GM12892 (cell line): ENCODE measurements at places on chromosomes 16 and 17.

- DNase-seq: no peak
Observed at GRCh38 chr17:70390049-70390448, 220.7 kb downstream of the KCNJ2 start.

DNA sequence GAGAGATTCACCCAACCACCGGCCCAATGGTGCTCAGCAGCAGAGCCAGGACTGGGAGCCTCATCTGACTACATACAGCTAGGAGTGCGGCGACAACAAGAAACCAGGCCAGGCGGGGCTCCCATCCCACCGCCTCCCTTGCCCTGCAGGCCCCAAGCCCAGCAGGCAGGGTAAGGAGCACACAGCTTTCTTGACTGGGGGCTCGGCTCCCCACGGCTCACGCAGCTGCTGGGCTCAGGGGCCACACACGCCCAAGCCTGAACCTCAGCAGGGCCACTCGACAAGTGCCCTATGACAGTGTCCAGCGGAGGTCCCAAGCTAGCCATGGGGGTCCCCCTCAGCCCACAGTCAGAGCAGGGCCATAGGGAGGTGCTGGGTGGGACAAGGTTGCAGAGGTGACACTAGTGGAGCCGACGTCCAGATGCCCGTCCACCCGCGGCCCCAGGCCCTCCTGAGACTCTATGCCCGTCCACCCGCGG is 13.7 kb downstream of the PIEZO1 start:
- DNase-seq: no peak

- DNase-seq: no peak
Observed at GRCh38 chr16:9738690-9739089, 443.5 kb downstream of the GRIN2A start.

- DNase-seq: no peak
Observed at GRCh38 chr17:37276475-37276874, 99.3 kb upstream of the C17orf78 start.

GRCh38 chr16:11869353-11870228 is 18.2 kb upstream of the RSL1D1 start:
- DNase-seq: no peak

DNA sequence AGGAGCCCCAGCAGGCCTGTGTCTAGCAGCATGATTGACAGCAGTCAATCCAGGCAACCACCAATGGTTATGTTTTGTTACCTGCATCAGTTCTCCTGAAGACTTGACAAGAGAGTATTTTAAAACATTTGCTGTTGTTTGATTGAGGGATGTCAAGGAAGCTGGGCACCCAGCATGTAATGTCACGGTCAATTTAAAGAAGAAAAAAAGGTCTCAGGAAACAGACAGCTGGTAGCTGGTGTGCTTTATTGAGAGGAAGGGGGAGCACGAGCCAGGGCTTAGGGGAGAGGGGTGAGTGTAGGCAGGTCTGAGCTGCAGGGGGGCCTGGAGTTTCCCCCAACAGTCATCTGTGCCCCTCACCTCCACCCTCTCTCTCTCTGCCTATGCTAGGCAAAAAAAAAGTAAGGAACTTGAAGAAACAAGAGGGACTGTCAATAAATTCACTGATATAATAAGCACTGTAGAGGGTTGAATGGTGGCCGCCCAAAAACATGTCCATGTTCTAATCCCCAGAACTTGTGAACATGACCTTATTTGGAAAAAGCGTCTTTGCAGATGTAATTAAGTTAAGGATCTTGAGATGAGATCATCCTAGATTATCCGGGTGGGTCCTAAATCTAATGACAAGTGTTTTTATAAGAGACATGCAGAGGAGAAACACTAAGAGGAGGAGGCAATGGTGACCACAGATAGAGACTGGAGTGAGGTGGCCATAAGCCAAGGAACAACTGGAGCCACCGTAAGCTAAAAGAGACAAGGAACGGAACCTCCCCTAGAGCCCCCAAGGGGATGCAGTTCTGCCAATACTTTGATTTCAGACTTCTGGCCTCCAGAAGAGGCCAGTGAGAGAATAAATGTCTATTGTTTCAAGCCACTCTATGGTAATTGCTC is 14.5 kb downstream of the TSPOAP1 start:
- no peak for DNase-seq
